ENCODE measurements at places on chromosomes 1 and 21.

DNA sequence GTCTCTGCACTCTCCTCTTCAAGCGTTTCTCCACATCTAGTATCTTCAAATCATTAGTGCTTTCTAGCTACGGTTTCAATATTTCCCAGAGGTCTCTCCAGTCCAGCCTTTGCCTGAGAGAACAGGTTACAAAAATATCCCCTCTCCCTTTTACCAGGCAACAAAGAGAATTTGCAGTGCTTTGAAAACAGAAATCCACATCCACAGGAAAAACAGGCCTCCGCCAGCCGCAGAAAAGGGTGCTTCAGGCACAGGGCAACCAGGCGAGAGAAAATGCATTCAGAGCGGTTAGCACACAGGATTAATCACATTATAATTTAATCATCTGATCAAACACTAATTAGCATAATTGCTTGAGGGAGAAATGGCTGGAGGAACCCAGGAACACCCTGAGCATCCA is 13.8 kb downstream of the DSCAM start:
- no peak for DNase-seq

- DNase-seq, result no peak
These were observed 52.3 kb upstream of the SIPA1L2 start for GRCh38 chr1:232682248-232682647.

DNA sequence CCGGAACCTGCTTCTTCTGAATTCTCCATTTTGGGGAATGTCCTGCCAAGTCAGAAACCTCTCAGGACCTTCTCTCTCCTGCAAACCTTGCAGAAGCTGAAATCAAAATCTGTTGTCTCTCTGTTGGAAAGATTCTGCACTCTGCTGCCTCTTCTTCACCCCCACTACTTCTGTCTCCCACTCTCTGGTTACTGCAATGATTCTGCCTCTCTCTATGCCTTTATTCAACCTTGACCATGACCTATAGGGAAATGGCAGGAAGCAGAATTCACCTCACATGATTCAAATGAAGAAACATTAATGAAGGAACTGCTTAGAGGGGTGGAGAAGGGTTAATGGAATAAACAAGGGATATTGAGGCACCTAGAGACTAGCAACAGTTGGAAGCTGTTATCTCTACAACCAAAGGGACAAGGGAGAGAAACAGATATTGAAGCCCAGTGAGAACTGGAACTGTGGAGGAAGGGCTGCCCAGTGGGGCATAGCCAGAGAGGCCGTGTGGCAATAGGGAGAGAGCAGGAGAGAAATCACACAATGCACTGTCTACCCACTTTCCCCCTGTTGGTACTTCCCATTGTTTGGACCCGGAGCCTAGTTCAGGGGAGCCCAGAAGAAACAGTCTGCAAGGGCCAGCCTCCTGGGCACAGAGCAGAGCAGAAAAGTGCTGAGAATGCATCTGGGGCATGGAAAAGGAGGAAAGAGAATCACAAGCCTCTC is 76.1 kb upstream of the JUN start:
- no peak for DNase-seq

DNA sequence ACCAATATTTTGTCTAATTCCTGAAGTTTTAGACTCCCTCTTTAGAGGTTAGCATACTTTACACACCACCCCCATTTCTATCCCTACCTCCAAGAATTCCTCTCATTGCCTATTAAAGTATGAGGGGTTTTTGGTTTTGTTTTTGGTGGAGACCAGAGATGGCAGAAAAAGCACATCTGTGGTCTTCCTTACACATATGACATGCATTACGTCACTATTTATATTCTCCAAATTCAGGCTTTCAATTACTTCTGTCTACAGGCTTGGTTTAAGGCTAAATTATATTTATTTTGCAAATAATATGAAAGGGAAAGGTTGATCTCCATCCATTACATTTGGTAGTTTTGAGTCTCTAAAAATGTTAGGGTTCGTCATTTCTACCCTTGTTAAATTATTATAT is 674.6 kb downstream of the LMO4 start:
- DNase-seq, result no peak

- DNase-seq, result peak; percentile 11
These were observed 8.1 kb downstream of the TDRD5 start for GRCh38 chr1:179599623-179600249.

DNA sequence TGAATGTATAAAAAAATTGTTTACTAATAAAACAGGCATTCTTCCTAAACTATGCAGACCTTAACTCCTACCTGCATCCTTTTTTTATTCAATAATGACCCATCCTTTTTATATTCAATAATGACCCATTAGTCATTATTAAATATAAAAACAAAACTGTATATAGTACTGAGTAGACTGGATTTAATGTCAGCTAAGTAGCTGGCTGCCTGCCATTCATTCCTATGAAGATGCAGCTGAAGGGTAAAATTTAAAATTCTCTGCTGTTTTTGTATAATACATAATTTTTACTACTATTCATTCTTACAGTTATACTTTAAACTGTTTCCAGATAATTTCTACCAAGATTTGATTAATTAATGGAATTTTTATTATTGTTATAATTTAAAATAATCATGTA is 79.3 kb downstream of the DENND1B start:
- DNase-seq, result no peak

- DNase-seq, result no peak
These were observed 9.4 kb downstream of the CR2 start for GRCh38 chr1:207463571-207463970.

DNA sequence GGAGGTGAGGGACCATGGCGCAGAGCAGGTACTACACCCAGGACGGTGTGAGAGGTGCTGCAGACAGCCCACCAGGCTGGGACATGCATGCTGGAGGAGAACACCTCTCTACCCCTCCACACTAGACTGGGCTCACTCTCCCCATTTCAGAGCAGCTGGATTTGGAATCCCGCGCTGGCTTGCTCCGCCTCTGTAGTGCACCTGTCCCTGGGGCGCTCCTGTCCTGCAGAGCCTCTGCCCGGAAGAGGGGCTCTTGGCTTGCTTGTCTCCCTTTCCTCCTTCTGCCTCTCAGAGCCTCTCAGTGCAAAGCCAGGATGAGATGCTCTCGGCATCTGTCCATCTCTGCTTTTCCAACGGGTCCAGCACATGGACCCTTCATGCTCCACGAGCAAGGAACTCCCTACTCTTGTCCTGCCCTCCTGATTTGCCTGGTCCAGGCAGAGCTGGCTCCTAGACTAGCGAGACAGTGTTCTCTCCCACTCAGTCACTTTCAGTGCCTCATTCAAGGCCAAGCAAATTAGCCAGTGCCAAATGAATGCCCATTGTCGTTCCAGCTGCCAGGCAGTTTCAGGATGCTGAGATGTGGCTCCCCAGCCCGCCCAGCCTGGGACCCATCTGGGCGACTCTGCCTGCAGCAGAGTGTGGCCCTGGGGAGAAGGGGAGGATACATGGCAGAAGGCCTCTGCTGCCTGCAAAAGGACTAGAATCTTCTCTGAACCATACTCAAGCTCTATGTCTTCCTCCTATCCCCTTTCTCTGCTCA is 33.7 kb downstream of the CDCA8 start:
- DNase-seq, result no peak

DNA sequence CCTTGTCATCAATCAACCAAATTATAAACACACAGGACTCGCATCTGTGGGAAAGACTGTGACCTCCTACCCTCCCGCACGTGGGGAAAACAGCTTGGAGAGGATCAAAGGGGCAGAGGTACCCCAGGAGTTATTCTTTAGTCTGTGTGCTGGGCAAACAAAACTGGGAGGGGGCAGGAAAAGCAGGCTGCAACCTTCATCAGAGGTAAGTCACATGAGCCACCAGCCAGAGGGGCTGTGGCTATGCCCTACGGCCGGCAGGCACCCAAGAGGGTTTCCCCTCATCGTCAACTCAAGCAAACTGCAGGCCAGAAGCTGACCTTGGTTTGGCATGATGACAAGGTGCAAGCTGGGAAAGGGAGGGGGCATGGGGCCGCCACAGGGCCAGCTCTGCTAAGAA is 12.5 kb downstream of the SMIM12 start:
- DNase-seq, result no peak

- DNase-seq, result no peak
These were observed 13.3 kb downstream of the KAZN start for GRCh38 chr1:14611792-14612191.

- no peak for DNase-seq
These were observed 360.6 kb downstream of the FAM72C start for GRCh38 chr1:143611159-143611558.

DNA sequence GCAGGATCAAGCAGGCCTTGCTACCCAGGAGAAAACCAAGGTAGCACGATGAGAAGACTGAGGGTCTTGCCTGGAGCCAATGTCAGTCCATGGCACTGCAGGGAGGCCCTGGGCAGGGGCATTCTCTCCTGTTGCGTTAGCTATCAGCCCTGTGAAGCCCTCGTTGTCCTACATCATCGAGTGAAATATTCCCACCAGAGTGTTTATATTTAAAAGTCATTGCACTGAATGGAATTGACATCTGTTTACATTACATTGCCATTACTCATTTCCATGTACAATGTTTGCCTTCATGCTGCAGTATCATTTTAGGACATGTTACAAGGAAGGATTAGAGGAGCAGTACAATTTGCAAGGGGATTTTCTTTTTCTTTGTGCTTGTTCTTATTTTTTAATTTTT is 243.9 kb downstream of the KAZN start:
- no peak for DNase-seq

GRCh38 chr1:87956750-87957149 is 628.1 kb downstream of the LMO4 start:
- no peak for DNase-seq

DNA sequence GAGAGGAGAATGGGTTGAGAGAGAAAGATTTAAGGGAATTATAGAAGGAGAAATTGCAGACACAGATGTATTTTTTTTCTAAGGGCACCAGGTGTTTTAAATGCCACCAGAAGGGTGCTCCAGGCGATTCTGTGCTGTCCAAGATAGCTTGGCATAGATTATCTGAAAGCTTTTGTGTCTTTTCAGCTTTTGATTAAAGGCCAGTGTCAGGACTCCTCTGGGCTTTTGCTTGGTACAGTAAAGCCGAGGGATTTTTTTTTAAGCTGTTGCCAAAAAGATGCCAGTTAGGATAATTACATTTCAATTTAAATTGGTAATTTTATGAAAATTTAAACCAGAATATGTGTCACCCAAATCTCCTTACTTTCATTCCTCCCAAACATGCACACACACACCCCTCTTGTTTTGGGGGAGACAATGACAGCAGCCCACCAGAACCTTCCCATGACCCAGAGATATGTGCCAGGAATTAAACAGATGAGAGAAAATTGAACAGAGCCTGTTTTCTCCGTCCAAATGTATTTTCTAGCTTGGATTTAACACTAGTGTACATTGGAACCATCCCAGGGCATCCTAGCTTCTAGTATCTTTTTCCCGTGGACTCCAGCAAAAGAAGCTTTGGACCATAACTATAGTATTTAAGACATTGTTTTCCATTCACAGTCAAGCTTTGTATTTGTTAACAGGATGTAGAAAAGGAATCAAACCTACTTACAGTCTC is 670.7 kb upstream of the CXADR start:
- no peak for DNase-seq

DNA sequence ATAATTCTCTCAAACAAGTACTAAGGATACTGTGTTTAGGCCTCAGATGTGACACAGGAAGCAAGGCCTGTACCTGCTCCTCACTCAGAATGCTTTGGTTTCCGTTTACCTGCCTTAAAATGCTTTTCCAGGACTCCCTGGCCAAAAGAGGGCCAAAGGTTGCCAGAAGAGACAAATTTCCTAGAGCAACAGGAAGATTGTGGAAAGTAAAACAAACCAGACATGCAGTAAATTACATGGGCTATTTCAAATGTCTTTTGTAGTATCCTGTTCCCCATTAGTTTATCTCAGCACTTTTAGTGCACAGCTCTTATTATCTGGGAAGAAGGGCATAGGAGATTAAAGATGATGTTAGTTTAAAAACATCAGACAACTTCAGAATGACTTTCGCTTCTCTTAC is 280.0 kb downstream of the NFIA start:
- no peak for DNase-seq

- DNase-seq, result no peak
These were observed 19.6 kb downstream of the BACH1 start for GRCh38 chr21:29318354-29318753.

GRCh38 chr1:195763907-195764374 is 844.3 kb downstream of the KCNT2 start:
- no peak for DNase-seq

GRCh38 chr1:19081218-19081893 is 124.9 kb upstream of the IFFO2 start:
- no peak for DNase-seq

Measured in activated CD4-positive, alpha-beta T cell treated with anti-CD3 and anti-CD28 coated beads, Interleukin-2, Interleukin-4, amounts not matched to agents 100 ng/mL and 50 ng/mL, durations not matched to agents 16 hours and 8 hours (primary cell).